ENCODE measurements at places on chromosomes 11 and 22. TPM values are rescaled to one million over a fixed set of nuclear protein-coding genes. Genes with fewer than 3 reads are reported as not detected.

GRCh38 chr22:46684706-46685105, 53.3 kb downstream of the CERK start:
- no peak for DNase-seq

DNA sequence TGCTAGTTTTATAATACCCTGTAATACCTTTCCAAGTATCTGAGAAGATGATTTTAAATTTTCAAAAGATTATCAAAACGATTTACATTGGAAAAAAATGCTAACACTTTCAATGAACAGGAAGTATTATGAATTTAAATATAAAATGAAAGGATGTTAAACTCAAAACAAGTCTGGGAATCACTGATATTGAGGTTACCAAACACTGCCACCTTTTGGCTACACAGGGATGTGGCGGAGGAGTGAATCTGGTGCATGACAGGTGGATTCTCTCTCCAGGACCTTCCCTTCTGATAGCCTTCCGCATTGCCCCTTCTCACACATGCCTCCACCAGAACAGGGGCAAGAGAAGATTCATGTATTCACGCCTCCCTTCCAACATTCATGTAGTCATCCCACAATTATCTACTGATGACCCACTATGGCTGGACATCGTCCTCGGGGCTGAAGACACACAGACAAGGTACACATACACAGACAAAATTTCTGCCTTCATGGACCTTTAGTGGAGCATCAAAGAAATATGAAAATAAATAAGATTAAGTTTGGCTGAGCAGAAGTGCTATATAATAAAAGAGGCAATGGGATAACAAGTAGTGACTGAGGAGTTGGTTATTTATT, 34.7 kb downstream of the ATG16L2 start:
- no peak for DNase-seq

DNA sequence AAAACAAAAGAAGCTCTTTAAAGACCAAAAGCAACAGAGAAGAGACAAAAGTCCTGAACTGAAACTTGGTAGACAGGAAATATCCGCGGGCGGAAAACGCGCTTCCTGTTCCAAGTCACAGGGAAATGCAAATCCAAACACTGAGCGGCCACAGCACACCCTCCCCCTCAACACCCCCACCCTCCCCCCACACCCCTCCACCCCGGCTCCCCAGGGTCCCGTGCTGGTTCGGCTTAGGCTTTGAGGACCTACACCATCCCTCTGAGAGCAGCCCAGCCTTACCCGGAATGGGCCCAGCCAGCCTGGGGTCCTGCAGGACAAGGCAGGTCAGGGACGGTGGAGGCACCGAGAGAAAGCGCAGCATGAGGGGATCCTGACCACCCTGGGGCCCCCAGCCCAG, 160.4 kb downstream of the BRD1 start:
- peak; percentile 43 for DNase-seq

DNA sequence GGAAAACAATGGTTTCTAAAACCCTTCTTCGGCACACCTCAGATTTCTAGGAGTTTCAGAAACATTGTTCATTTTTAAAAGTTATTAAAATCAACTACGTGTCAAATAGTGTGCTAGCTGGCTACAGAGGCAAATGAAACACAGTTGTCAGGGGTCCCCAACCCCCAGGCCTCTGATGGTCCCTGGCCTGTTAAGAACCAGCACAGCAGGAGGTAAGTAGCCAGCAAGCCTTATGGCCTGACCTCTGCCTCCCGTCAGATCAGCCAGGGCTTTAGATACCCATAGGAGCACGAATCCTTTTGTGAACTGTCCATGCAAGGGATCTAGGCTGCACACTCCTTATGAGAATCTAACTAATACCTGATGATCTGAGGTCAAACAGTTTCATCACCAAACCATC, 648.2 kb downstream of the FAM181B start:
- DNase-seq = no peak

Gene PRRG4
- not detected for total RNA-seq

Gene NLRP6
- total RNA-seq = not detected

Gene B4GALNT4
- total RNA-seq = 14.9 TPM

DNA sequence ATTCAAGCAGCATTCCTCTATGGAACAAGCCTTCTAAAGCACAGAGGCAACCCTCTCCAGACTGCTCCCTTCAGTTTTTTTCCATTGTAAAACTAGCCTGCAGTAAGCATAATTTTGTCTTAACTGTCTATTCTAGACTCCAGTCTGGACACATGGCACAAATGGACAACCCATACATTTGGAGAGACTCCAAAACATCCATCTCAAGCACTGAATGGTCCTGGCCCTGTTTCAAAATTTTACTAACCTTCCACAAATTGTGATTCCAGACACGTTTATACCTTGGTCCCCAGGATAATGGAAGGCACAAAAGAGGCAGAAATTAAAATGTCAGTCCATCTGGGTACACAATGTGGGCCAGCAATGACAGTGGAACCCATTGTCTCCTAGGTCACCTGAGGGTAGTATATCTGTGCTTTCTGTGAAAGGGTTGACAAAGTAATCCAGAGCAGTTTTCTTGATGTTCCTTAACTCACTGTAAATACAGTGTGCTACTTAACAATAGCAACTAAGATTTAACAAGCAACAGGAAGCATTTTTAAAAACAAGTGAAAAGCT, 16.2 kb upstream of the SESN3 start:
- no peak for DNase-seq

- DNase-seq = peak; percentile 12
Observed at GRCh38 chr11:34809191-34810106, 106.7 kb downstream of the APIP start.

Gene VSIG10L2
- total RNA-seq = not detected

Gene CLTCL1
- 13.5 TPM for total RNA-seq

DNA sequence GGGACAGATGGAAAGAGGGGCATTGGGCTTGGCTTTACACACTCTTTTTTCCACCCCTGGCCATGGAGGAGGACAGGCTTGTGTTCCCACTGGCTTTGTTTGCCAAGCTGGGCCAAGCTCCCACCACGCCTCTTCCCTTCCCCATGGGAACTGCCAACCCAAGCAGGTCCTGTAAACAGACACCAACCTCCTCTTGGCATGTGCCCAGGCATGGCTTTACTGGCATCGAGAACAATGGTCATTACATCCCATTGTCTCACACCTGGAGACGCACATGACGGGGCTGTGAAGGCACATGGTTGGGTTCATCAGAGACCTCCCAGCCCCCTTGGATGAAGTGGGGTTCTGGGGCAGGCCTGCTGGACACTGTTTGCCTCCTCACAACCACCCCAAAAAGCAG, 11.7 kb downstream of the SEC14L3 start:
- DNase-seq = no peak

DNA sequence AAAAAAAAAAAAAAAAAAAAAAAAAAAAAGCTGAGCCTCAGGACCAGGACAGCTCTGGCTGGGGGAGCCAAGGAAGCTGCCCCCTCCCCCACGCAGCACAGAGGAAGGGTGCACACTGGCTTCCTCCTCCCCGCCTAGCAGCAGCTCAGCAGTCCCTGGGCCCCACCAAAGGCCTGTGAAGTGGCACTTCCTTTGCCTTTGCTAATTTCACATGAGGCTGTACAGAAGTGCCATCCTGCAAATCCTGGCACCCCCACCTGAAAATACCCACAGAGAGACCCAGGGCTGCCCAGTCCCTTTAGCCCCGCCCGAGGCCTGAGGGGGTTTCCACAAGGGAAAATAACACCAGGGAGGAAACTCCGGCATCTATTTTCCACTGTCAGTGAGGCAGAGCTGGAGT, 3.9 kb downstream of the RHOG start:
- no peak for DNase-seq

DNA sequence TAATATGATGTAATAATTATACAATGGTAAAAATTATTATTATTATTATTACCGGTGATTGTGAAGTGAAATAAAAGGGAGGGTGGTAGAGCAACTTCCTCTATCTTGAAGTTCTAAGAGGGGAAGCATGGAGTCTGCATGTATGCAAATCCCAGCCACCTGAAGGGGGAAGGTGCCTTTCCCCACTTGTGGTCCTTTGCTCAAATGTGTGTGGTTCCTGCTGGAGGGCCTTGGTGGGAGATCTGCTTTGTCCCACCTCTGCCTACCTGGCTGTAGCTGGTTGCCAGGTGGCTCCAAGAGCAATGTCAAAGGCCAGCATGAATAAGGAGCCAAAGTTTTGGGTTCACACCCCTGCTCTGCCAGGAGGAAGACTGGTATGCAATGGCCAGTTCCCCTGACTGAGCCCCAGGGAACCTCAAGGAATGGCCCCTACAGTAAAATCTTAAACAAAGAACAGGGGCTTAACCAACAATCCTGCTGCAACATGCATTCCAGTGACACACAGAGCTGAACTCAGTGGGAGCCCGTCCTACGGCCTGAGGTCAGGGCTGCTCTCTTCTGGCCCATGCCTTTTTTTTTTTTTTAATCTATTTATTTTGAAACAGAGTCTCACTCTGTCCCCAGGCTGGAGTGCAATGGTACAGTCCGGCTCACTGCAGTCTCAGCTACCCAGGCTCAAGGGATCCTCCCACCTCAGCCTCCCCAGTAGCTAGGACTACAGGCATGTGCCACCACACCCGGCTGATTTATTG, 8.5 kb downstream of the TMEM132A start:
- DNase-seq = no peak

Gene PLAAT5
- 3.8 TPM for total RNA-seq

Gene CYP2D6
- total RNA-seq = 3.2 TPM

Gene KDM4E
- not detected for total RNA-seq

Gene TMPRSS13
- total RNA-seq = 1.8 TPM

DNA sequence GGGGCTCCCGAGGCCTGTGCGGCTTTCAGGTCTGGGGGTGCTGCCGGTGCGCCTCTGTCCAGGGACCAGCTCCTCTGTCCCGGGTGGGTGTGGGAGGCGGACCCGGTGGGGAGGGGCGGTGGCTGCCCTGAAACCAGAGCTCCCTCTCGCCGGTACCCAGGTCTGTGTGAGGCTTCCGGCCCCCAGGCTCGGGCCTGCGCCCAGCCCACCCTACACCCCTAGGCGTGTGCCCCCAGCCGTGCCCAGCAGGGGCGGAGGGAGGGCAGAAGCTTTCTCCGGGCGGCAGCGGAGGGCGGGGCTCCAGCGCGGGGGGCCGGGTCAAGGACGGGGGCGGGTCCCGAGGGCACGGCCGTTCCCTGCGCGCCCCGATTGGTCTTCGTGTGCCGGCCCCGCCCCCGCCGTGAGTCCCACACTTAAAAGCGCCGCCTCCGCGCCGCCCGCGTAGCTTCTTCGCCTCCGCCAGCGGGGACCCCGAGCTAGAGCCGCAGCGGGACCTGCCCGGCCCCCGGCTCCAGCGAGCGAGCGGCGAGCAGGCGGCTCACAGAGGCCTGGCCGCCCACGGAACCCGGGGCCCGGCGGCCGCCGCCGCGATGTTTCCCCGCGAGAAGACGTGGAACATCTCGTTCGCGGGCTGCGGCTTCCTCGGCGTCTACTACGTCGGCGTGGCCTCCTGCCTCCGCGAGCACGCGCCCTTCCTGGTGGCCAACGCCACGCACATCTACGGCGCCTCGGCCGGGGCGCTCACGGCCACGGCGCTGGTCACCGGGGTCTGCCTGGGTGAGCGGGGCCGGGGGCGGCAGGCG, 616 bp downstream of the PNPLA2 start:
- DNase-seq = peak; percentile 88

Gene DNAJB7
- total RNA-seq = not detected

DNA sequence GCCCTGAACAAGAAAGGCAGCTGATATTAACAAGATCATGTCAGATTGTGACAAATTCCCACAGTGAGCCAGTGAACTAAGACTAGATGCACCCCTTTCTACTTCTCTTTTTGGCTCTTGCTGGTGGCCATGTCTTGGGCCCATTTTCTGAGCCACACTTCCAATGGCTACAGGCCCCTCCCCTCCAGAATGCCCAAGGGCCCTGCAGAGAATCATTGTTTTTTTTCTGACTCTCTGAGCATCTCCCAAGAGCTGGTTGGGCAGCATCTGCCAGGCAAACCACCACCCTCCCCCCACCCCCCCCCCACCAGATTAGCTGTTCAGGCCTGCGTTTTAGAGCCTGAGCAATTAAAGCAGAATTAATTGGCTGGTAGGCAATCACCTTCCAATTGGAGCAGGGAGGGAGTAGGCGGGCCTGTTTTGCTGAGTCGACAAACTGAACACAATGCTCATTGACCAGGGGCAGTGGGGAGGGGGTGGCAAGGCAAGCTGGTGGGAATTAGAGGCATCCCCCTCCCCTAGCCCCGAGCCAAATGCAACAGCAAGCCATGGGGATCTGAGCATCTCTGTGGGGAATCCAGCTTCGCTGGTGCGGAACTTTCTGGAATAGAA, 541.4 kb downstream of the MN1 start:
- no peak for DNase-seq

DNA sequence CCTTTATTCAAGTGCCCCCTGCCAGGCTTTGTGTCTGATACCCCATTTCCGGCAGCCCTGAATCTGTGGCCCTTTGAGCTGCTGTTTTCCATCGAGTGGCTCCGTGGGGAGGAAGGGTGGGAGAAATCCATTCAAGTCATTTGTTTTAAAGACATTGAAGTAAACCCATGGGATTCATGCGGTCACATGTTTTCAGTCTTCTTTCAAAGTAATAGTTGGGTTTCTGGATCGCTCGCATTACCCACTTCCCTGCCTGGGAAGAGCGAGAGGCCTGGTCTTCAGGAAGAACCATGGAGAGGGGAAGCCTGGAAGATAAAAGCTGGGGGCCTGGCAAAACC, 14.4 kb downstream of the DAGLA start:
- DNase-seq = no peak

DNA sequence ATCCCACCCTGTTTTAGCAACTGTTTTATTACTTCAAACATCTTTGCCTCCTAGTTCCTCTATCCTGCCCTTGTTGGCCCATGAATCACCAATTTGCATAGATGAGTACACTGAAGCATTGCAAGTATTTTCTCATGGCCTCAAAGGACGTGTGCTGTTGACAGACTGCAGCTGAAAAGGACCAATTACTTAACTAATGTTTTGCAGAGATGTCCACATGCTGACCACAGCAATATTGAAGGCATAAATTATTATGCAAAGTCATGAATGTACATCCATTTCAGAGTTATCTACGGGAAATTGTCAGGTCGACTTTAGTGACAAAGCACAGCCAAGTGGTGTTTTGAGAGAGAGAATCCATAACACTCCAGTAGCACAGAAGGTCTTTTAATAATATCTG, 64.8 kb downstream of the CADM1 start:
- no peak for DNase-seq

DNA sequence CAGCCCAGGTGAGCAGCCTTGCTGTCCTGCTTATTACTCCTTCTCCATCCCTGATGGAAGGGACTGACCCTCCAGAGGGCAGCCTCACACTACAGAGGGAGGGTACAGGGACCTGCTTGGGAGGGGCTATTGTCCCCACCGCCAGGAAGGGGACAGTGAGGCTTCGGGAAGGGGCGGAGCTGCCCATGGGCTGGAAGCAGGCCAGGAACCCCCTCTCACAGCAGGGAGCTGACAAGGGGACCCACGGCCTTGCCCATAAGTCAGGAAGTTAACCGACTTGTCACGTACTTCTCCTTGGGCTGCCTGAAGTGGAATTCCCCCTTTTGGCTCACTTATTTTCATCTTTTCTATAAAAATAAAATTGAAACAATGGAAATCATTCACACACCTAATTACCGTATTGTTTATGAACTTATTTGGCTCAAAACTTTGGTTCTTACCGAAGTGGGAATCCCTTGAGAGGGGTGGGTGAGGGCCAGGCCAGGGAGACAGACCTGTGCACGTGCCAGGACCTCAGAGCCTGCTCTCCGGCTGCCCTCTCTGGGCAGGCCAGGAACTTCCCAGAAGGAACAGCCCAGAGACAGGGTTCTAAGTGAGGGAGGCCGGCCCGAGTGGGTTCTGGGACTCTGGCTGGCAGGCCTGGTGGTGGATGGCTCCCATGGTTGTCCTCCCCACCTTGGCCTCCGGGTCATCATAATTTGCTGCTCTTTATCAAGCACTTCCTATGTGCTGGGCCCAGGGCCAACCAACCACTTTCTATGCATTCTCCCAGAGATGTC, 5.8 kb downstream of the MGAT3 start:
- no peak for DNase-seq

GRCh38 chr11:25485315-25485714, 846.6 kb upstream of the ANO3 start:
- no peak for DNase-seq

Gene SPON1
- 120 TPM for total RNA-seq

Measured in endothelial cell (in vitro differentiated cells).